Activated CD4-positive, alpha-beta T cell treated with anti-CD3 and anti-CD28 coated beads for 1 hour (primary cell): ENCODE measurements at places on chromosomes 12 and 14.

- no peak for DNase-seq
These were observed 107.2 kb downstream of the PDE3A start for GRCh38 chr12:20475542-20475941.

DNA sequence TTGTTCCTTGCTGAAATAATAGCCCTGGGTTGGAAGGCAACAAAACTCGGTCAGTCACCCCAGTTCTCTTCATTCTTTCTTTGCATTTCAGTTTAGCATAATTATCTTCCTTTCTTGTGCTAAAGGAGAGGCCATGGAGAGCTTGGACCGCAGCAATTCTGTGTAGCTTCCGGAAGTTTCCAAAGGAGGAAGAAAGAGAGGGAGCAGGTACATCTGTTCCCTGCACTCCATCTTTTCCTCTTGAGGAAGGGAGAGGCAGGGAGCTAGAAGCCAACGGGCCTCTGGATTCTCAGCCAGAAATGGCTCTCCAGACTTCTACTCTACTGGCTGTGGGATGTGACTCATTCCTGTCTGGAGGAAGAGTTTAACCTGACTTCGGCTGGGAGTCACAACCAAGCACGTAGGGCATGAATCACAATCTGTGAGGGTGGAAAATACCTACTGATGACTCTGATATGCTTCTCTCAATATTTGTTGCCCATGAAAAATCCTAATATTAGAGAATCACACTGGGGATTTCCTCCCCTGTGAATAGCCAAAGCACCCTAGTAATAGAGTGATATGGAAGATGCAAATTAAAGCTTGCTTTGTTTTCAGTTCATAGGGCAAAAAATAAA, 17.0 kb downstream of the ANO6 start:
- DNase-seq: no peak

DNA sequence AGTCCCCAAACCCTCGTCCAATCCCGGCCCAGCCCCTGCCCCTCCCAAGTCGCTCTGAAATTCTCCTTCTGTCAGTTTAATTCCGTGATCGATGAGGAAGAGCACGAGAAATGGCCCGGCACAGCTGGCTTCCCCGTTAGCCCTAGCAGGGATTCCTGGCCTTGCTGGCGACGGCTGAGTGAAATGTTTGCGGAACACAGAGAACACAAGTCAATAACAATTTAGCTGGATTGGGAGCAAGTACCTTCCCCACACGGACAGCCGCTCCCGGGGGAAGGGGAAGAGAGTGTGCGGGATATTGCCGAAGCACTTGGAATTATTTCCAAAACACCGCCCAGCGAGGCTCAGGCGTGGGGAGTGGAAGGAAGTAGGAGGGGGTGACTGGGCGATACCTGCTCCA, 134.6 kb downstream of the RBM19 start:
- no peak for DNase-seq

- no peak for DNase-seq
These were observed 106.4 kb upstream of the GSC start for GRCh38 chr14:94876306-94876705.

DNA sequence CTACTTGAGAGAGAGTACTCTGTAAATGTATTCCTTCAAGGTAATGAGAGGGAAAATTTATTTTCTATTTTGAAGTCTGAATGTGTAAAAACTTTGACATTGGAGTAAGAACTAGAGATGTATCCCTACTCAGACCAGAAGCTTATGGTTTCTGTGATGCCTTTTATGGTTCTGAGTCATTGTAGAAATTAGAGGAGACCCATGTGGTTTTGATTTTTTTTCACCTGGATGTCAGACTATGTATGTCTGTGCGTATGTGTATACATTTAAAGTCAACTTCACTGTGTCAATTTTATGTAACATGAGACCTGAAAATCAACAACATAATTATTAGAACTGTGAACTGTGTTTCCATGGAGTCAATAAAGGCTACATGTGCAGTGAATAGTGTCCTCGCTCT, 302.0 kb downstream of the TRHDE start:
- DNase-seq: no peak

- no peak for DNase-seq
These were observed 20.3 kb upstream of the DRAM1 start for GRCh38 chr12:101857043-101857558.

- no peak for DNase-seq
These were observed 125.4 kb upstream of the ATF1 start for GRCh38 chr12:50638482-50638880.

GRCh38 chr12:53258541-53259539, 9.3 kb upstream of the ESPL1 start:
- DNase-seq: no peak

DNA sequence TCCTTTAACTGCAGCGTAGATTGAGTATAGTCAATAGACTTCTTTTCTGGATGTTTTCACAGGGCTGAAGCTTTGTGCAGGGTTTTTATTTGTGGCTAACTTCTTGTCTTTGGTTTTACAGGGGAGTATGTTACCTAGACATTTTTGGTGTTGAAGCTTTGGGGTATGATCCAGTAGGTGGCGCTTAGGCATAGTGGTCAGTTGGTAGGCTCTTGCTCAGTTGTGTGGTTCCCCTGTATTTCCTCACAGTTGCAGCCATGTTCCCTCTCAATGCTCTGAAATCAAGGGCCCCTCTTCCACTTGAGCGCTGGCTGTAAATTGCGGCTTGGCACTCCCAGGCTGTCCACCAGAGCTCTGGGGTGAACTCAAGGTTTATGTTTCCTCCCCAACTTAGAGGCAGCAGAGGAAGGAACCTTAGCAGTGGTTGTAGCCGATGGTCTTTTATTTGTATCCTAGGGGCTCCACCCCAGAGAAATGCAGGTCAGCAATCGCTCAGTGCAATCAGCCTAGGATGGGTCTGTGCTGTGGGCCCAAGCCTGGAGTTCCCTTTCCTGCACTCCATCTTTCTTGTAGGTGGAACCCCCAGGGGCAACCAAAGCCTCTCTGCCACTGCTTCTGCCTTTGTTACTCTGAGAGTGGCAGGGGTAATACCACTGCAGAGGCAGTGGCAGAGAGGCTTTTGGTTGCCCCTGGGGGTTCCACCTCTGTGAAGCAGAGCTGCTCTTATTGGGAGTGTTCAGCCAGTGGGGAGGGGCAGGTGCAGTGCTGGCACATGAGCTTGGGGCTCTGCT, 55.1 kb downstream of the CMAS start:
- no peak for DNase-seq

DNA sequence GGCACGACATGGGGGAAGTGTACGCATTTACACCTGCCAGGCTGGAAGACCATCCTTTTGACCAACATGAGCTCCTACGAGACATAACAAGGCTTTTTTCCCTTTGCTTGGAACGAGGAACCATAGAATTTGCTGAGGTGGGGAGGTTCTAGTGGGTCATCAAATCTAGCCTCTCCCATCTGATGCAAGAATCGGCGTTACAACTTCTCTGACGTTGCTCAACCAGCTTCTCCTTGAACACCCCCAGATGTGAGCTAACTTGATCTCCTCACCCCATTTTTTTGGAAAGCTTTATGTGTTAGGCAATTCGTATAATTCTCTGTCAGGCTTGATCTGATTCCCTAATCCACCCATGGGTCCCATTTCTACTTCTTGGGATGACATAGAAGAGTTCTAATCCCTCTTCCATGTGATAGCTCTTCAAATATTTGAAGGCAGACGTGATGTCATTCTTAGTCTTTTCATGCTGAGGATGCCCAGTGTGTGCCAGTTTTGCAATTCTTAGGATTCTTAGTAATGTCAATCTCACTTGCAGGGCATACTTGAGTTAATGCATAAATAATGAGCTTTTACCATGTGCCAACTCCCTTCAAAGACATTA, 163.6 kb upstream of the PARP11 start:
- no peak for DNase-seq

- no peak for DNase-seq
These were observed 23.2 kb upstream of the BMAL2 start for GRCh38 chr12:27309293-27309994.
